ENCODE measurements at places on chromosomes 16 and 17.

DNA sequence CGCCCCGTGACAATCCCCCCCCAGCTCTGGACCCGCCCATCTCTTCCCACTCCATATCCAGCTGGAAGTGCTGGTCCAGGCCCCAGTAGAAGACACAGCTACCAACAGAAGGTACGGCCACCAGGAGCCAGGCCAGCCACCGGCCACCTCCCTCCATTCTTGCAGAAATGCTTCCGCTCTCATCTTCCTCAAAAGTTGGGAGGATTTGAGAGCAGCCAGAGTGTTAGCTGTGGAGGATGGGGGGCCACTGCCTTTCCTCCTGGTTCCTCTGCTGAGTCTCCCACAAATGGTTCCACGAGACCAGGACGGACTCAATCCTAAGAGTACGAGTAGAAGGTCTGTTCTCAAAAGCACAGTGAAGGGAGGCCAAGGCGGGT, 78.3 kb downstream of the GAS7 start:
- no peak overlapping the region for H3K27ac ChIP-seq
- no peaks in the 10 kb centered on the region for H3K27me3 ChIP-seq
- H3K4me3 ChIP-seq, result no peak overlapping the region
- H3K36me3 ChIP-seq, result no peaks in the 10 kb centered on the region
- no peak for DNase-seq

DNA sequence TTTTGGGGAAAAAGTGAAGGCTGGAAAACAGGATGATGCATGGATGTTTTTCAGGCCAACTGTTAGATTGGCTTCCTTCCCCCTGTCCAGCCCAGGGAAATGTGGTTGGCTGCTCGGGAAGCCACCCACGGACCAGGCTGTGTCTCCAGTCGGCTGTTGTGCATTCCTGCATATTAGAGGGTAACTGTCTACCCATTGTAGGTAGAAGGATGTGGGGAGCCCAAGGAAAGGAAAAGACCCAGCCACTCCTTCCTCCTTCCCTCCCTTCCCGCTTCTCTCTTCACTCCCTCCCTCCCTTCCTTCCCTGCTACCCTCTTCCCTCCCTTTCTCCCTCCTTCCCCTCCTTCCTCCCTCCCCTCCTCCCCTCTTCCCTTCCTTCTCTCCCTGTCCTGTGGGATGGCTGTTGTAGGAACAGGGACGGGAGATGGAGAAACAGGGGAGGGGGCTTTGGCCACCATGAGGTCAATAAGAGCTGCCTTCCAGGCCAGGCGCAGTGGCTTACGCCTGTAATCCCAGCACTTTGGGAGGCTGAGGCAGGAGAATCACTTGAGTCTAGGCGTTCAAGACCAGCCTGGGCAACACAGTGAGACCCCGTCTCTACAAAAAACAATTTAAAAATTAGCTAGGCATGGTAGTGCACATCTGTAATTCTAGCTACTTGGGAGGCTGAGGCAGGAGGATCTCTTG, 16.9 kb downstream of the SYT17 start:
- H3K36me3 ChIP-seq, result no peaks in the 10 kb centered on the region
- H3K27me3 ChIP-seq, result no peaks in the 10 kb centered on the region
- peaks cover 9% of the 10 kb centered on the region for H3K4me1 ChIP-seq
- peak; percentile 89 for DNase-seq
- no peak overlapping the region for H3K27ac ChIP-seq

DNA sequence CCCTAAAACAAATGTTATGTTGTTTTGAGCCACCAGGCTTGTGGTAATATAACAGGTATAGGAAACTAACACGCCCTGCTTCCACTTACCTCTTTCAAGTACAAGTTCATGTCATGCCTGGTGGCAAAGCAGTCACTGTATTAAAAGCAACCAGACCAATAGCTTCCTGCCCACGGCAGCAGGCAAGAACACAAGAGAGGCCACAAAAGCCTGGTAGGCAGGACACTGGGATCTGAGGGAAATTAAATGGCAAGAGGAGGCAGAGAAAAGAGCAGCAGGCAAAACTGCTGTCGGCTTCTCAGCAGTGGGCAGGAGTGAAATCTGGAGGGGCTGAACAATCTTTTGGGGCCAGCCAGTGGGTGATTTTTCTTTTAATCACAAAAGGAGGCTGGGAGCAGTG, 2.2 kb downstream of the CYTH1 start:
- H3K4me3 ChIP-seq, result no peak overlapping the region
- peaks cover 3% of the 10 kb centered on the region for H3K4me1 ChIP-seq
- DNase-seq, result no peak

DNA sequence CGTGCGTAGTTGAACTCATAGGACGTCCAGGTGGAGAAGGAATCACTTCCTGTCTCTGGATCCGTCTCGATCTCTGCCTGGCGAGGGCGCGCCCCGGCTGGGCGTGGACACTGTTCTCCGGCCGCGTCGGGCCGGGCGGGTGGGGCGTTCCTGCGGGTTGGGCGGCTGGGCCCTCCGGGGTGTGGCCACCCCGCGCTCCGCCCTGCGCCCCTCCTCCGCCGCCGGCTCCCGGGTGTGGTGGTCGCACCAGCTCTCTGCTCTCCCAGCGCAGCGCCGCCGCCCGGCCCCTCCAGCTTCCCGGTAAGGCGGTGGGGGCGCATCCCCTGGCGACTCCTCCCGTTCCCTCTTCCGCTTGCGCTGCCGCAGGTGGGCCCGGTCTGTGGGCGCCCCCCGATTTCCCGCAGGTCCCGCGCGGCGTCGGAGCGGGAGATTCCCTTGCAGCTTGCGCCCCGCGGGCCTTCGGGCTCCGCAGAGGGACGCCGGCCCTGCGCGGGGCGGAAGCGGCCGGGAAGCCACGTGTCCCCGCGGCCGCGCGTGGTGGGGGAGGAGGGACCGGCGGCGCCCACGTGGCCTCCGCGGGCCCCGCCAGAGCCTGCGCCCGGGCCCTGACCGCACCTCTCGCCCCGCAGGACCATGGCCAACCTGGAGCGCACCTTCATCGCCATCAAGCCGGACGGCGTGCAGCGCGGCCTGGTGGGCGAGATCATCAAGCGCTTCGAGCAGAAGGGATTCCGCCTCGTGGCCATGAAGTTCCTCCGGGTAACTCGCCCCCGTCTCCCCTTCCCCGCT, at the start of gene NME2:
Gene NME2, plus strand, starts transcription at position 214 of the 789 bp plus-strand sequence. Its CDS starts 420 bp downstream, at position 634.
- no peaks in the 10 kb centered on the region for H3K27me3 ChIP-seq
- DNase-seq, result peak; percentile 99
- peaks cover 12% of the 10 kb centered on the region for H3K4me1 ChIP-seq
- peak within 1 kb of the TSS; percentile 94 for H3K4me3 ChIP-seq
- peaks cover 56% of the 10 kb centered on the region for H3K36me3 ChIP-seq

DNA sequence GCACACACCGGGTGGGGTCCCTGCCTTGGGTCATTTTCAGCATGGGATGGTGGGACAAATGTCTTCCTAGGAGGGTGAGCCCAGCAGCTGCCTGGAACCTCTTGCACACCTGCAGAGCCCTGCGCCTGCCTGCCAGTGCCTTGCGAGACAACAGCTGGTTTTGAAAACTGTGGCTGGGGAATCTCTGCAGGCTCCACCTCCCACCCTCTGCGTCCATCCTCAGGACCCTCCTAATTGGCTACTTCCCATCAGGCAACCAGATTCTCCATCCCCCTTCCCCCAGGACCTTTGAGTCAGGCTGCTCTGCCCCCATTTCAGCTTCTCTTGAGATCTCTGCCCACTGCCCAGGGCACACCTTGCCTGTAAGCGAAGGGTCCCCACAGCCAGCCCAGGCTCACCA, 26.6 kb downstream of the PEMT start:
- no peak overlapping the region for H3K27ac ChIP-seq
- no peak overlapping the region for H3K4me3 ChIP-seq
- H3K4me1 ChIP-seq, result peaks cover 16% of the 10 kb centered on the region
- no peak for DNase-seq
- H3K27me3 ChIP-seq, result no peaks in the 10 kb centered on the region
- H3K36me3 ChIP-seq, result no peaks in the 10 kb centered on the region

- H3K36me3 ChIP-seq, result no peaks in the 10 kb centered on the region
- H3K27ac ChIP-seq, result no peak overlapping the region
- no peak for DNase-seq
- no peaks in the 10 kb centered on the region for H3K27me3 ChIP-seq
- H3K4me3 ChIP-seq, result no peak overlapping the region
Observed at GRCh38 chr16:1193143-1193824, 31.8 kb downstream of the TPSG1 start.

DNA sequence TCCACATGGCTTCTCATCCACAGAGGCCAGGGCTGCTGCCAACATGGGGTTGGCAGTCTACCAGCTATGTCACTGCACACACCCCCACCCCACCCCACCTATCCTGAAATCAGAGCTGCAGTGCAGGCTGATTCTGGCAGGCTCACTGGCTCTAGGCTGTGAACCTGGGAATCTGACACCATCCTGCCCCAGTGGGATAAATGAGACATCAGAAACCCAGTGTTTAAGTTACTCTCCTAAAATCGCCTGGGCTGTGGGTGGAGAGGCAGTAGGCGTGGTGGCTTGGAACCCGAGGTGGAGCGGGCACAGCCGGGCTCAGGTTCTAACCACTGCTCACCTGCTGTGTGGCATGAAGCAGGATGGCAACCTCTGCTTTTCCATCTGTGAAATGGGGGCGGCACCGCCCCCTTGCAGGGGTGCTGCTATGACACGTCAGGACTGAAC, 5.6 kb downstream of the SLC38A8 start:
- H3K27ac ChIP-seq, result no peak overlapping the region
- DNase-seq, result peak; percentile 35
- no peaks in the 10 kb centered on the region for H3K36me3 ChIP-seq
- H3K4me3 ChIP-seq, result no peak overlapping the region

GRCh38 chr16:66677179-66677578, 19.4 kb downstream of the CMTM4 start:
- H3K4me1 ChIP-seq, result peaks cover 4% of the 10 kb centered on the region

DNA sequence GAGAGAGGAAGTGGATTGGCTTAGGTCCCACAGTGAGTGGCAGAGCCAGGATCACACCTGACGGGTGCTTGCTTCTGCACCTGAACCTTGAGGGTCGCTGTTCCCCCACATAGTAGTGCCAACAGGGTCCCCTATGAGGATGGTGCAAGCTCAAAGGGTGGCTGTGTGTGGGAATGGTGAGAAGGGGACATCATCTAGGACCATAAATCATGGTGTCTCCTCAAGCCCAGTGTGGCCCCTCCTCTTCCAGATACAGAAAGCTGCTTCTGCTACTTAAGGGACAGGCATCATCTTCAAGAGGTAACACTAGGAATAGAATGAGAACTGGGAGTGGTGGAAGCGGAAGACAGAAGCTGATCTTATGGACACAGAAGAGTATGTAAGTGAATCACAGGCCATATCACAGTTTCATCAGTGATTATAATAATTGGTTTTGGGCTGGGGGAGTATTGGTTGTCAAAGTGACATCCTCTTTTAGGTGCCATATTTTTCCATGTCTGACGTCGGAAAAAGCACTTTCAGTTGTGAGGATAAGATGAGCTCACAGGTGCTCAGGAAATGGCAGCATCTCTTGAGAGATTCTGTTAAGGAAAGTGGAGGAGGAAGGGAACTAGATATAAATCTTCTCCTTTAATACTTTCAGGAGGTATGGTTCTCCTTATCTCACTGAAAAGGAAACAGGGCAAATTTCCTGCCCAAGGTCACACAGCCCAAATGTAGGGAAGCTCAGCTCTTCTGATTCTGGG, 83.2 kb upstream of the HNF1B start:
- no peaks in the 10 kb centered on the region for H3K36me3 ChIP-seq
- H3K27me3 ChIP-seq, result peaks cover 8% of the 10 kb centered on the region
- no peak for DNase-seq
- H3K4me1 ChIP-seq, result peaks cover 7% of the 10 kb centered on the region

GRCh38 chr17:83054518-83055125, 24.8 kb upstream of the METRNL start:
- DNase-seq, result peak; percentile 19
- H3K36me3 ChIP-seq, result no peaks in the 10 kb centered on the region
- H3K27ac ChIP-seq, result no peak overlapping the region

DNA sequence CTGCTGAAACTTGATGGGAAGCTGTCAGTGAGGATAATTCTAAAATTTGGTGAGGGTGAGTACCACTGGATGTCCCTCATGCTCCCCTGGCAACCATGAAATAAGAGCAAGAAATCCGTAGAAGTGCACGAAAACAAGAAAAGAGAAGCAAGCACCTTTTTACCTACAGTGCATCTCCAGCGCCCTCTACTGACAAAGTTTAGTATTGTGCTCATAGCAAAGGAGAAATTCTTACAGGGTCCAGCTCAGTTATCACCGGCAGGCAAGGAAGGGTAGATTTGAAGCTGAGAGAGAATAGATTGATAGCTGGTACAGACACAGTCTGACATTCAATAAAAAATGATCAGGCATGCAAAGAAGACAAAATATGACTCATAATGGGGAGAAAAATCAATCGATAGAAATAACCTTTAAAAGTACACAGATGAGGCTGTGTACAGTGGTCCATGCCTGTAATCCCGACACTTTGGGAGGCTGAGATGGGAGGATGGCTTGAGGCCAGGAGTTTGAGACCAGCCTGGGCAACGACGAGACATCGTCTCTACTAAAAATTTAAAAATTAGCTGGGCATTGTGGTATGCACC, 28.3 kb upstream of the TEX2 start:
- H3K36me3 ChIP-seq, result no peaks in the 10 kb centered on the region
- H3K4me3 ChIP-seq, result no peak overlapping the region
- no peak for DNase-seq

DNA sequence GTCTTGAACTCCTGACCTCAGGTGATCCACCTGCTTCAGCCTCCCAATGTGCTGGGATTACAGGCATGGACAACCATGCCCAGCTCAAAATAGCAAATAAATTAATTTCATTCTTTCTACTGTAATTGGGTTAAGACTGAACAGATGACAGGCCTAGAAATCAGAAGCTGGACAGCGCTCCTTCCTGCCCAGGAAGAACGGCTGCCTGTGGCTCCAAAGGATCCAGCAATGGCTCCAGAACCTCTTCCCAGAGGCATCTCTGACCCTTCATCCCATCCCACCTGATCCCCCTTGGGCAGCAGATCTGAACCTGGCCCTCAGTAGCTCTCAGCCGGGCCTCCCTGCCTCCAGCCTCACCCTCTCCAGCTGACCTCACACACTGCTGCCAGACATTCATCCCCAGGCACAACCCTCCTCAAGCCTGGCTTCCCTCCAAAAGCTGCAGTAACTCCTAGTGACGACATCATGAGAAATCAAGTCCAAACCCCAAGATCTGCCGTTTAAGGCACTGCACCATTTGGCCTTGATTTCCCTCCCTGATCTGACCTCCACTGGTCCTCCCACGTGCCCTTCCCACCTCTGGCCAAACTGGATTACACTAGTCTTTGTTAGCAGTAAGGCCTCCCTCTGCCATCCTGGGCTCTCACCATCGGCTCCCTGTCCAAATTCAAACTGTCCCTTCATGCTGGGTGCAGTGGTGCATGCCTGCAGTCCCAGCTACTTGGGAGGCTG, 3.1 kb upstream of the MIF4GD start:
- peak; percentile 96 for DNase-seq
- H3K27ac ChIP-seq, result no peak overlapping the region
- H3K36me3 ChIP-seq, result no peaks in the 10 kb centered on the region
- peaks cover 43% of the 10 kb centered on the region for H3K4me1 ChIP-seq
